Cerebellar nuclear complex (tissue), 1 donor: ENCODE measurements at places on chromosomes 16 and 17.

DNA sequence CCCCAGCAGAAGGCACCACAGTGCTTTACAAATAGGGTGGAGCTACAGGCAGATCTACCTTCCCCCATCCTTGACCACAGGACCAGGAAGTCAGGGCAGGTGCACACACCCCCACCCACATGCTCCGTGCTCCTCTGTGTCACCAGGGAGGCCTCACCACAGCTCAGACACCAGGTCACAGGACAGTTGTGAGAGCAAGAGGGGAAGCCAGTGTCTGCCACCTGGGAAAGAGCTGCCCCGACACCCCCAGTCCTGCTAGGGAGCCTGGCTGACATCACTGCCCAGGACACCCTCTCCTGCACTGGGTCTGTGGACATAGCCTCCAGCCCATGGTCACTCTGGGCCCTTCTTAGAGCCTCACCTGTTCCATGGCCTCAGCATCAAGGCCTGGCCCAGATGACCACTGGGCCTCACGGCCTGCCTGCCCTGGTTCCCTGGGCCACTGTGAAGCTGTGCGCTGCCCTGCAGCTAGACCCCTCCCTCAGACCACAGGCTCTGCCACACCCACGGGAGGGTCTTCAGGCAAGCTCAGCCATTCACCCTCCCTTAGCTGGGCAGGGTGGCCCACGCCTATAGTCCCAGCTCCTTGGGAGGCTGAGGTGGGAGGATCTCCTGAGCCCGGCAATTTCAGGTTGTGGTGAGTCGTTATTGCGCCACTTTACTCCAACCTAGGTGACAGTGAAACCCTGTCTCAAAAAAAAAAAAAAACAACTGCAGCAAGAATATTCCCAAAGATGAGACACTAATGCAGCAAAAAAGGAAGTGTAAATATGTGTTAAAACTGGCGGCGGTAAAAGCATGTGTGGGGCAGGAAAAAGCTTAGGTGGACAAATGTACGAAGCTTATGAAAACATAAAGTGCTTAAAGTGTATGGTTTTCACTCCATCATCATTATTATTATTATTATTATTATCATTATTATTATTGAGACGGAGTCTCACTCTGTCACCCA is 14.2 kb downstream of the POLR3K start:
- no peak for DNase-seq

DNA sequence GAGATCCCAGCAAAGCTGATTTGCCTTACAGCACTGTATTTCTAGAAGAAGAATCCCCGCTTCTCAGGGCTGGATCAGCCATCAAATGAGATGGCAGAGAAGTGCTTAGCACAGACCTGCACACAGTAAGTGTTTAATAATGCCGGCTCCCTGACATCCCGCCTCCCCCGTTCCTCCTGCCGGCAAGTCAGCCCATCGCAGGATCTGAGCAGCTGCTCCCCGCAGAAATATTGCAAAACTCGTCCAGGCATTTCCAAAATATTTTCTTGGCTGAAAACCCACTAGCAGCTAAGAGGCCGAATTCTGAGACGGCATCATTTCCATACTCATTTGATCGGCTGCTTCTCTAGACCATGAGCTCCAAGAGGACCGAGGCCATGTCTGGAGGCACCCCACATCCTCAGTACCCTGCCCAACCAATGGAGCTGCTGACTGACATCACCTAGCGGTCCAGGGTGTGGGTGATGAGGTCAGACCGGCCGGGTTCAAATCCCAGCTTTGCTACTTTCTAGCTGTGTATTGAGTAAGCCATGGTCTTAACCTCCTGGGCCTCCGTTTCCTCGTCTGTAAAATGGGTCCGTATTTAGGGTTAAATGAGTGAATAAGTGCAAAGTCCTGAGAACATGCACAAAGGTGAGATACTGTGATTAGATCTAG is 251.5 kb downstream of the KATNIP start:
- DNase-seq: no peak

DNA sequence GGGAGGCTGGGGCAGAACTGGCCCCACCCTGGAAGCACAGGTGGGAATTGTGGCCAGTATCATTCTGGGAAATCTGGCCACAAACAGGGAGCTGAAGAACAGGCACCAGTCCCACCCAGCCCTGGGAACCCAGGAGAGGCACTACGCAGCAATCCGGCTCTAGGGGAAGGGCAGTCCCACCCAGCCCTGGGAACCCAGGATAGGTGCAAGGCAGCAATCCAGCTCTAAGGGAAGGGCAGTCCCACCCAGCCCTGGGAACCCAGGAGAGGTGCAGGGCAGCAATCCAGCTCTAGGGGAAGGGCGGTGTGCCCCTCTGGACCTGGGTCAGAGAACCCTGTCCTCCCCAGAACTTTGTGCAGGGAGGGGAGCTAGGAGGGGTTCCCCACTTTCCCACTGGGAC is 7.1 kb downstream of the DRC3 start:
- no peak for DNase-seq

DNA sequence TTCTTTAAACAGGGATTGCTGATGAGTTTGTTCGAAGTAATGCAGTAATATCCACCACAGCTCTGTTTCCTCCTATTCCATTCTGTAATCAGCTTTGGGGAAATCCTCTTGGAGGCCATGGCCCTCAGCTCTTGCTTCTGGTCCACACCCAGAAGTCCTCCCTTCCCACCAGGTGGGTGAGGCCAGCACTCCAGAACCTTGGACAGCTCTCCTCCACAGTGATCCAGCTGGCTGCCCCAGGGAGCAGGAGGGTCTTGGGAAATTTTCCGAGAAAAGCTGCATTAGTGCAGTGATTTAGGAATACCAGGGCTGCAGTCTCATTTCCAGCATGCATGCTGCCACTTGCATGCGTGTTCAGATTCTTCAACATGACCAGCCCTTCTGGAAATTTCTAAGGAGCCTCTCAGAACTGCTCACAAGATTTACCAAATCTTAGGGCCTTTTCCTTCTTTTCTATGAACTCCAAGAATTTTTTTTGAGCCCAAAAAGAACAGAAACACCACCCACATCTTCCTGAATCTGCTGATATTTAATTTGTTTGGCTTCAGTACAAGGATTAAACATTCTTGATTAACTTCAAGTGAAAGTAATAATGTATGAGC is 4.2 kb downstream of the SMPD3 start:
- DNase-seq: no peak

DNA sequence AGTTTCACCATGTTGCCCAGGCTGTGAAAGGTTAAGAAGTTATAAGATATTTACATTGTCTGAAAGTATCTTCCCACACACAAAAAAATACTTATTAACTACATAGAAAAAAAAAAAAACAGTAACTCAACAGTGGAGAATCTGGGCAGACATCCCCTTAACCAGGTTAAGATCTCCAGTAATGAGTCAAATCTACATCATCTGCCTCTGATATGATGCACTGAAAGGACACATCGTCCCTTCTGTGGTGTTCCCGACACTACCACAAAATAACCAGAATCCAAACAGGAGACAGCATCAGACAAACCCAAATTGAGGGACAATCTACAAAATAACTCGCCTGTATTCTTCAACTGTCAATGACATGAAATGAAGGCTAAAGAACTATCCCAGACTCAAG is 40.0 kb downstream of the CMTM4 start:
- no peak for DNase-seq

DNA sequence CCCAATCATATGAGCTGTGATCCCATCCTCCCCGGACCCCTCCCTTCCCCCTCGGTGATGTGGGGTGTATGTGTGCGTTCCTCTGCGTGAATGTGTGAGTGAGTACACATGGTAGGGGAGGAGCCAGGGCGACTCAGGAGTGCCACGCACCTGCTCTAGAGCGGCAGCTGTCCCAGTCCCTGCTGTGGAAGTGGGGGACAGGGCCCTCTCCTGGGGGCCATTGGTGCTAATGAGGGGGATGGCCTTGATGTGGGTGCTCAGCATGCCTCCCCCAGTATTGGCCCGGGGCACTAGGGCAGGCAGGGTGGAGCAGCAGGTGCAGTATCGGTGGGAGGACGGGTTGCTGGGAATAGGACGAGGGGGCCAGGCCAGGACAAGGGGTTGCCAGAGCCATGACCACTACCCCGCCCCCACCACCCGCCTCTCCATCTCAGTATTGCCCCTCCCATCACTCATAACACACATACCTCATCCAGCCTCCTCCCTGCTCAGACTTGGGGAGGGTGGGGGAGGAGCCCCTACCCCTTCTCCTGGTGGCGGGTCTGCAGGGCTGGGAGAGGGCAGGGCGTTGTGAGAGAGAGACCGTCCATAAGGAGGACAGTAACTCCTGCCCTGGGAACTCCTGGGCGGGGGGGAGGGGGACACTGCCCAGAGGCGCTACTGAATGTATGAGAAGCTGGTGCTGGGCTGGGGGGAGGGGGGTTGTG is 8.5 kb downstream of the NR1D1 start:
- DNase-seq: no peak

GRCh38 chr17:59620518-59621259 is 994 bp downstream of the CLTC start:
- DNase-seq: no peak

DNA sequence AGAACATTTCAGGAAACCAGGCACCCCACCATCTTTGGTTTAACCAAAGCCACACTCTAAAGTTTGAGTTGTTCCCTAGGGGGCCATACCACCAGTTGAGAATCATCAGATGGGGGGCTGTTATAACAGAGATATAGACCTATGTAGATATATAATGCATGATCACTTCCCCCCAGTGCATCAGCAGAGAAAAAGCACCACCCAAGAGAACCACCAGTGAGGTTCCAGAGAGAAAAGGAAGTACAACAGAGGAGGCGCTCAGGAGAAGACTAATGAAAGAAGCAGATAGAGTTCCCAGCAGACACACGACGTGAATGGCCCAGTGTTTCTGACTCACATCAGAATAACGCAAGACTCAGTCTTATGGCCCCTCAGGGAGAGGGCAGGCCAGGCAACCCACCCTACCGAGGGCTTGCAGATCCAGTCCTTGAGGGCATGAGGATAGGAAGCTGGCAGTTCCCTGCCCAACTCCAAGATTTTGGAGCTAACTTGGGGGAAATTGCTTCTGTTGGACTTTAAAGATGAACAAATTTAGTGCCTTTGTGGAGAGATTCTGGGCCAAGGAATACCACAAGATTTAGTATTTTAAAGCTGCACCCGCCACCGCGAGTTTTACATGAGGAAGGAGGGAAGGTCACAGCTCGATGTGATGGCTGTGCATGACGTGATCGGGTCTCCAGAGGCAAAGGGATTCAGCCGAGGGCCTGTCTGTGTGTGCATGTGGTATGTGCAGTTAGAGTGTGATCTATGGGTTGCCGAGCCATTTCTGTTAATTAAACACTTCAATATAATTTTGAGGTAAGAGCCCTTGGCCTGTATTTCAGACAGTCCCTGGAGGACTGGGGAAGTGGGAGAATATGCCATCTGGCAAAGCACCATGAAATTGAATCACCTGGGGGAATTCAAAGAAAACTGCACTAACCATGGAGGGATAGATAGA is 53.1 kb downstream of the AIPL1 start:
- no peak for DNase-seq

DNA sequence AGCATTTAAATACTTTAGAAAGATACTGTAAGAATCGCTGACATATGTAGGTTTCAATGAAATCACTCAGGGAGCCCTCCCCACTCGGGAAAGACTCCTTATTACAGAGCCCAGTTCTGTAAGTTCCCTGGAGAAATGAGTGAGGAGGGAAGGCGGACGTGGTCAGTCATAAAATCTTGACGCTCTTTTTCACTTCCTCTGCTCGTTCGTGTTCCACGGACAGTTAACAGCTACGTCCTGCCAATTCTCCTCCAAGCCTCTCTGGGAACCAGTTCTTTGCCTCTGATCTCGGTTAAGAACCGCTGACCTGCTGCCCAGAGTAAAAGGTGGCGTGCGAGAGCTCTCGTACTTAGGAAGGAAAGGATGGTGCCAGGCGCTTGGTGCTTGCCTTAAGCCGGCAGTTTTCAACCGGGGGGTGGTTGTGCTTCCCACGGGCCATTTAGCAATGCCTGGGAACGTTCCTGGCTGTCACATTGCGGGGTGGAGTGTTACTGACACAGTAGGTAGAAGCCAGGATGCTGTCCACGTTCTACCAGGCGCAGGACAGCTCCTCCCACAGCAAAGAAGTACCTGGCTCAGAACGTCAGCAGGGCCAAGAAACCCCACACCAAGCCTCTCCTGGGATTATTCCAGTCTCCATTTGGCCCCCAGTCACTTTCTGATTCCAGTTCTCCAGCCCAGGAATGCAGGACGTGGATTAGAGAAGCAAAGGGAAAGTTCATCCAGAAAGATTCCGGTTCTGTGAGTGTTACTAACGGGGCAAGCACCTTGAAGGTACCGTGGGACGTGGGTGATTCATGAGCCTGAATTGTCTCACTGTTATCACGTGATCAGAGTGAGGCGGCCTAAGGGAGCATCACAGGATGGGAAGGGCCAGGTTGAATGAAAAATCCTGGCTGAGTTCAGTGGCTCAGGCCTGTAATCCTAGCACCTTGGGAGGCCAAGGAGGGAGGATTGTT is 87.7 kb downstream of the MRM3 start:
- DNase-seq: no peak

- DNase-seq: peak; percentile 32
Observed at GRCh38 chr16:2147981-2148671, at the start of gene RAB26. TSS of gene RAB26 (plus strand) at chr16:2148625. CDS start at chr16:2148784, 159 bp downstream.

GRCh38 chr17:40547079-40547784 is 18.0 kb downstream of the CCR7 start:
- no peak for DNase-seq

GRCh38 chr16:60143348-60143705 is 1409.2 kb upstream of the GOT2 start:
- no peak for DNase-seq

DNA sequence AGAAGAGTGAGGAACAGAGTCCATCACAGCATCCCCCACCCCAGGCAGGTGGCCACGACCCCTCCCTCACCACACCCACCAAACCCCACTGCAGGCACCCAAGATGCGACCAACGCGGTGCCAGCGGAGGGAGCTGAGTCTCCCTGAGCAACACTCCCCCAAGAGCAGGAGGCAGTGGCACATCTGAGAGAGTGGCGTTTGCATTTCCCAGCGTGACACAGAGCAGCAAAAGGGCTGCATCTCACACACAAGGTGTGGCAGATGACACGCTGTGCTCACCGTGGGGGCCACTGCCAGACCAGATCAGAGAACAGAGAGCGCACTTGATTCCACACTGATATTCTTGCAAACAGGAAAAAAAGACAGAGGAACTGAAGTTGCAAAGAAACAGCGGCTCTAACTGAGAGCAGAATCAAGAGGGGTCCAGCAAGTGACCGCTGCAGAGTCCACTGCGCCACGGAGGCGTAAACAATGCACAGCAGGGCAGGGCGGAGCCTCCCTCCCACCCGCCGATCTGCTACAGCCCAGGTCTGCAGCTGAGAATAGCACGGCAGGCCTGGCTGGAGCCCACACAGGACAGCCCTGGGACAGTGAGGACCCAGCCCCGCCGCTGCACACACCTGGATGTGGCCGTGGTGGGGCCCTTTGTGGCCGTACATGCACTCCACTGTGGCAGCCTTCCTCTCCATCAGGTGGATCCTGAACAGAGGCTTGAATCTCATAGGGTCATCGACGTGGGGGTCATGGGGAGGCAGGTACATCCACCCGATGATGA is 26.0 kb upstream of the C16orf95 start:
- DNase-seq: peak; percentile 57

GRCh38 chr16:55700067-55700466 is 44.3 kb downstream of the SLC6A2 start:
- DNase-seq: no peak

DNA sequence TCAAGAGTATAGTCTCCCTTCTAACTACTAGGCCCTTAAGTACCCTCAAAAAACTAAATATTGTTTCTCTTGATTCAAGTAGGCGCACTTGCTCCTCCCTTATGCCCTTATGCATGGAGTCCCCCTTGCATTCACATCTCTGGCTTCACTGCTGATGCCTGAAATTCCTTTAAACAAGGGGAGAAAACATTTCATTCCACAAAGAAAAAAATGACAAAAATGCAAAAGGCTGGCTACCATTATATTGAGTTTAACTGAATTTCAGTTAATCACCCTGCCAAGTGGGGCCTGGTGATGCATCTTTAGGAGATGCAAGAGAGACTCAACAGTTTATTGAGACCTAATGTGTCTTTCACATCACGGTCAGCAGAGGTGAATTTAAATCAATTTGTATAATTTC is 35.6 kb downstream of the CRLF3 start:
- DNase-seq: no peak
